Gastroesophageal sphincter (tissue), 4 donors: ENCODE measurements at places on chromosomes 7 and 10. TPM values are rescaled to one million over a fixed set of nuclear protein-coding genes. Genes with fewer than 3 reads are reported as not detected.

GRCh38 chr7:106029451-106029850, 66.4 kb downstream of the CDHR3 start:
- no peak for ATAC-seq

ACBD7 gene
- not detected for total RNA-seq

EEPD1 gene
- total RNA-seq, result 12.4 TPM

- ATAC-seq, result no peak
These were observed 100.3 kb upstream of the INSYN2A start for GRCh38 chr10:127296696-127297095.

- no peak for ATAC-seq
These were observed 762.7 kb downstream of the KCNMA1 start for GRCh38 chr10:76874896-76875295.

GRCh38 chr7:124022551-124022950, 10.3 kb downstream of the TMEM229A start:
- no peak for ATAC-seq

GRCh38 chr10:78318305-78318704, 284.6 kb downstream of the RPS24 start:
- ATAC-seq, result no peak

UCN3 gene
- not detected for total RNA-seq

DNA sequence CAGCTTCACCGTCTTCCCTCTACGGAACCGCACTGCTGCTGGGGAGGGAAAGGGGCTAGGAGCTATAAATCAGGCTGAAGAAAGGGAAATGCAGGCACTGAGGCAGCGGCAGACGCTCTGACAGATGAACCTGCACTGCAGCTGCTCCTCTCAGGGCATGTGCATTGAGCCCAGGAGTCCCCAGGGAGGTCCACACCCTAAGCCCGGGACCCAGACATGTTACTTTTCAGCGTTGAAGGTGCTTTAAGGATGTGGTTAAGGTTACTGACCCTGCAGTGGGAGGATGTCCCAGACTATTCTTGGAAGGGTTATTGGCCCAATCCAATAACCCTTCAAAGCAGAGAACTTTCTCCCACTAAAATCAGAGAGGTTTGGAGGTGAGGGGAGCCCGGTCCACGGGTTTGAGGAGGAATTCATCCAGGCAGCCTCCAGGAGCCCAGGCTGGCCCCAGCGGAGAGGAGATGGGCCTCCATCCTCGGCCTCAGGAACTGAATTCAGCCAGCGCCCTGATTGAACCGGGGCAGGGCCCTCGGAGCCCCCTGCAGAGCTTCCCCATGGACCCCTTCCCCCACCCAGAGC, 75.4 kb downstream of the ADARB2 start:
- no peak for ATAC-seq

DNA sequence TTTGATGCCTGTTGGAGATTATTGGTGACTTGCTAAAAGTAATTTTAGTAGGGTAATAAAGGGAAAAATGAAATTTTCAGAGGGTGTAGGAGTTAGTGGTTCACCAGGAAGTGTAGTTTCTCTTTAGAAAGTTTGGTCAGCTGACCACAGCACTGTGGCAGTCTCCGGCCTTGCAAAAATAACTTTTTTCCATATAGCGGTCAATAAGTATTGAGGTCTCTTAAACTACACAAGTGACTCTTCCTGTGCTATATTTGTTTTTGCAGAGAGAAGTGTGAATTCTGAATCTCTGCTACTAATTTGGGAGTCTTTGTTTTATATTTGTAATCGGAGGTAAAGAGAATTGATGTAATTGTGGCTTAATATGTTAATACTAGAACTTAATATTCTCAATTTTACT, 24.3 kb downstream of the PTPN12 start:
- ATAC-seq, result no peak

EN2 gene
- 0.15 TPM for total RNA-seq

- ATAC-seq, result no peak
These were observed 58.3 kb upstream of the NEBL start for GRCh38 chr10:20955355-20955893.

DENND11 gene
- total RNA-seq, result 17.1 TPM

TRIM24 gene
- total RNA-seq, result 14.3 TPM

DNA sequence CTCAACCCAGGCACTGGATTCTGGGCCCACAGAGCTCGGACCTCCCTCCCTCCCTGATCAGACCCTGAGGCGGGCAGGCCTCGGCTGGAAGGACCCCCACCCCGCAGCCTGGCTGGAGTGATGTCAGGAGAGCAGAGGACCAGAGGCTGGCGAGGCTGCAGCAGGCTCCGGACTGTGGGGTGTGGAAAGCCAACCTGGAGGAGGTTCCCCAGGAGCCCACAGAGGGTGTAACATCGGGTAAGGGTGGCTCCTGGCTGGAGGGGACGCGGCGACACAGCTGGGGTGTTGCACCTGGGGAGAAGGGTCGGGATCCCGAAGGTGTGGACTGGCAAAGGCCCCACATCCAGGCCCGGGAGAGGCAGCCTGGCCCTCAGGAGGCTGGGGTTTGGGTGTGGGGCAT, 8.9 kb upstream of the MICALL2 start:
- no peak for ATAC-seq

COMTD1 gene
- total RNA-seq, result 23.0 TPM

DNA sequence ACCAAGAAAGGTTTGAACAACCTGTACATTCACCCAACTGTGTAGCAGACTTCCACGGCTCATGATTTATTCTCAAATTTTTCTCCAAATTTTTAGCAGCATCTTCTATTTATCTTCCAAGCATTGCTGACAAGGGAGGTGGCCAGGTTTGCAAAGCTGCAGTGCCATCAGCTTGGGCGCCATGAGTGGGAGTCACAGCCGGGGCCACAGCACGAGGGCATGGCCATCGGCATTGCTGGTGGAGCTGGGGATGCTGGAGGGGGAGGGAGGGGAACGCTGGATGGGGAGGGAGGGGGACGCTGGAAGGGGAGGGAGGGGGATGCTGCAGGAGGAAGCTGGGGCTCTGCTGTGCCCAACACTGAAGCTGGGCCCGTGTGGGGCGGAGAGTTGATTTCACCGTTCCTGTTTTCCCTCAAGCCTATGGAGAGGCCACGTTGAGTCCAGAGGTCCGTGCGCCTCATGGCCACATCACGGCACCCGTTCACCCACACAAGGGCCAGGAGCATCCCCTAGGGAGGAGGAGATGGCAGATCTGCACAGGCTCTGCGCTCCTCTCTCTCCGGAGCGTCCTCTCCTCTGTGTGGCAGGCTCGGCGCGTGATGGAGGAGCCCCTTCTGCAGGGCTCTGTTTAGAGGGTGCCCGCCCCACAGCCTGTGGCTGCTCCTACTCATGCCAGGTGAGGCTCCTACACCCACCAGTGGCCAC, 520.2 kb downstream of the DNAJB6 start:
- no peak for ATAC-seq
